Epithelial cell of umbilical artery (primary cell): ENCODE measurements at places on chromosomes 4 and X. TPM values are rescaled to one million over a fixed set of nuclear protein-coding genes. Genes with fewer than 3 reads are reported as not detected.

SLC16A2 gene
- 0.65 and 0.91 TPM in 2 replicates for total RNA-seq

NUDT6 gene
- total RNA-seq, result 6.8 and 10.4 TPM in 2 replicates

FAAH2 gene
- total RNA-seq, result 0.65 TPM in 1 of 2 replicates, not detected in the other

ACOX3 gene
- 29.6 and 34.7 TPM in 2 replicates for total RNA-seq

AKAP4 gene
- not detected in 2 replicates for total RNA-seq

ETDB gene
- total RNA-seq, result not detected in 2 replicates

PPM1K gene
- total RNA-seq, result 14.6 and 17.0 TPM in 2 replicates

DCAF4L1 gene
- total RNA-seq, result under 0.01 and 0.15 TPM in 2 replicates

PRKG2 gene
- total RNA-seq, result under 0.01 TPM in 2 replicates

ENPEP gene
- total RNA-seq, result 0.30 TPM in 1 of 2 replicates, not detected in the other

NFXL1 gene
- total RNA-seq, result 5.5 and 7.0 TPM in 2 replicates

SHISA3 gene
- 27.9 and 64.7 TPM in 2 replicates for total RNA-seq

CXCL9 gene
- total RNA-seq, result not detected in 2 replicates

TEC gene
- under 0.01 and 0.30 TPM in 2 replicates for total RNA-seq
